Stimulated activated CD4-positive, alpha-beta T cell treated with anti-CD3 and anti-CD28 coated beads, Interleukin-15, amount 100 ng/mL, for 1 hour (primary cell): ENCODE measurements at places on chromosomes 1 and 21.

DNA sequence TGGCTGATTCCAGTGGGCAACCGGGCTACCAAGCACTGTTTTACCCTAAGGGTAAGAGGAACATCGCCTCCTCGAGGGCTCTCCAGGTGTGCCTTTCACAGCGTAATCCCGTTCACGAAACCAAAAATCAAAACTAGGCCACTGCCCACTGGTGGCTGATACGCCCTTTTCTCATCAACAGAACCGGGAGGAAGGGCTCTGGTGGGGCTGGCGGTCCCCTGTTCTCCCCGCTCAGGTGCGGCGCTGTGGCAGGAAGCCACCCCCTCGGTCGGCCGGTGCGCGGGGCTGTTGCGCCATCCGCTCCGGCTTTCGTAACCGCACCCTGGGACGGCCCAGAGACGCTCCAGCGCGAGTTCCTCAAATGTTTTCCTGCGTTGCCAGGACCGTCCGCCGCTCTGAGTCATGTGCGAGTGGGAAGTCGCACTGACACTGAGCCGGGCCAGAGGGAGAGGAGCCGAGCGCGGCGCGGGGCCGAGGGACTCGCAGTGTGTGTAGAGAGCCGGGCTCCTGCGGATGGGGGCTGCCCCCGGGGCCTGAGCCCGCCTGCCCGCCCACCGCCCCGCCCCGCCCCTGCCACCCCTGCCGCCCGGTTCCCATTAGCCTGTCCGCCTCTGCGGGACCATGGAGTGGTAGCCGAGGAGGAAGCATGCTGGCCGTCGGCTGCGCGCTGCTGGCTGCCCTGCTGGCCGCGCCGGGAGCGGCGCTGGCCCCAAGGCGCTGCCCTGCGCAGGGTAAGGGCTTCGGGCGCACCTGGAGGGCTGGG, at the start of gene IL6R:
Gene IL6R, plus strand, starts transcription at position 360 of the 763 bp plus-strand sequence. Its CDS starts 287 bp downstream, at position 647.
- DNase-seq, result peak; percentile 56

DNA sequence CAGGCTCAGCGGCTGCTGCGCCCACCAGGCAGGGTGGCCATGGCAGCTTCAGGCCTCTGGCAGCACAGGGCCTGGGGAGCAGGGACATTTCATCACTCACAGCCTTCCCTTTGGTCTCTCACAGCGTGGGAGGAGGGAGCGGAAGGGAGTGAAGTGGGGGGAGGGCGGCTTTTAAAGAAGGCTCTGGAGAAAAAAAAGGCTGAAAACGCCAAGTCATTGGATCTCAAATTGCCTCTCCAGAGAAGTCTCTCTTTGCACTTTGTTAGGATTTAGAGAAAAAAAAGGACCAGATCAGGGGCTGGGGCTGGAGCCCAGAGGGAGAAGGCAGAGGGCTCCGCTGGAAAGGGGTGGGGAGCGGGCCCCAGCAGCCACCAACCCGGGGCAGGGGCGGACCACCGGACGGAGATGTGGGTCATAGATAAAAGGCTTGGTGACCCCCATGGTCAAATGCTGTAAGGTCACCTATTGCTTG, 209.9 kb downstream of the GRIK3 start:
- no peak for DNase-seq

GRCh38 chr21:32186804-32187203, 92.0 kb downstream of the MIS18A start:
- no peak for DNase-seq

DNA sequence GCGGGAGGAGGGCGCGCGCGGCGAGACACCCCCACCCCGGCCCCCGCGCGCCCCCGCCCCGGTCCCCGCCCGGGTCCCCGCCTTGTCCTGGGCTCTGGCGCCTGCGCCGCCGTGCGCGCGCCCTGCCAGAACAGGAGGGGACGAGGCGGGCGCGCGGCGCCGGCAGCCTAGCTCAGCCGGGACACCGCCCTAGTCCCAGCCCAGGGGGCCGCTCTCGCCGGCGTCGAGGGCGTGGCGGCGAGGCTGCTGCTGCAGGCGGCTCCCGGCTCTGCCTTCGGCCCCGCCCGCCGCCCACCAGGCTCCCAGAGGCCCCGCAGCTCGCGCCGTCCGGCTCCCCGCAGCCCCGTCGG, at the start of gene RCAN3:
Gene RCAN3, plus strand, starts transcription at position 128 of the 350 bp plus-strand sequence. CDS start 11,537 bp downstream, outside the sequence.
- peak; percentile 73 for DNase-seq
